ENCODE measurements at places on chromosomes 3 and 15.

GRCh38 chr15:73273181-73274002 is 95.4 kb downstream of the HCN4 start:
- DNase-seq: peak; percentile 13

DNA sequence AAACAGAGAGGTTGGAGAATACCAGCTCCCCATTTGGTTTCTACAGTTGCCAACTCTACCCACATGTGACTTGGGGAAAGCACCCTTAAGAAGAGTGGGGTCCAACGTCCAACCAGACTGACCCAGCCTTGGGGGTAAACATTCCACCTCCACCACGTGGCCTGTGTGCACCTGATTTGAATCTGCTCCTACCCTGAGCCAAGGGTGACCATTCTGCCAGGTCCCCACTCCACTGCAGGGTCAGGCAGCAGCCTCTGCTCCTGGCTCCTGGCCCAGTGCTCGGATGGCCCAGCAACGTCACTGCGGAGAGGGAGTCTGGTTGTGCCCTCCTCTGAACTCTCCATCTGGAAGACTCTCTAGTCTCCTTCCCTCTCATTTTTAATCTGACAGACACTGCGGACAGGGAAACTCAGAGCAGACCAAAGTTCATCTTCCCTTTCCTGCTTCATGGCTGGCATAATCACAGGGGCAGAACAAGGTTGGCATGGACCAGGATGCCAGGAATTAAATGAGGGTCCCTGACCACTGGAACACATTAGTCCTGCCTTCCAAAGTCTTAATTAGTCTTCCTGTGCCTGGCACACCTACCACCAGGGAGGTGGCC is 29.4 kb downstream of the FHIT start:
- DNase-seq: no peak

DNA sequence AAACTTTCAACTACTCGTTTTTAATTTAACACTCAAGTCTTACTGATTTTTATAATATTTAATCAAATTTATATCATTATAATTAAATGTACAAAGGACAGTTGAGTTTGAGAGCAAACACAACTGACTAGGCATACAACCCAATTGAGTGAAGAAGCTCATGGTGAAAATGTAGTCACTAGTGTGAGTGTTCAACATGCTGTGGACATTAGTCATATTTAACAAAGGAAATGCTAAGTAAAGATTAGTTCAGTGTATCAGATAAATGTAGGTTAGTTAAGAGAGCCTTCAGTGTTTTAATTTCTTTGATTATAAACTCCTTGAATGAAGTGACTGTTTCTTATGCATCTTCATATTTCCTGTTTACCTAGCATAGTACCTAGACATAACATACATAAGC is 444.2 kb upstream of the GOLIM4 start:
- DNase-seq: no peak

GRCh38 chr15:90845201-90845949 is 23.0 kb upstream of the FURIN start:
- DNase-seq: peak; percentile 36

DNA sequence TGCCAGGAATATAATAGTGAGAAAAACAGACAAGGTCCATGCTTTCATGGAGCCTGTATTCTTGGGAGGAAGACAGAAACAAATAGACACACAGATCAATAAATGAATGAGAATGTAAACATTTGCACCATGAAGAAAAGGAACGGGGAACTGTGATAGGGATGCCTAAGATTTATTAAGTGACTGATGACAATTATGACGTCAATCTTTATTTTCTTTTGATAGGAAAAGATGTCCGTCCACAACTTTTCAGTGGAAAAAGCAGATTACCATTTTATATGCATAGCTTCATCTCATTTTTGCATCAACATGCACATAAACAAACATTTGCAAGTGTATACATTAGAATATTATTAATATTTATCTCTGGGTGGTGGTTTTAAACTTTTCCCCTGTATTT is 27.9 kb upstream of the WNT5A start:
- DNase-seq: no peak

DNA sequence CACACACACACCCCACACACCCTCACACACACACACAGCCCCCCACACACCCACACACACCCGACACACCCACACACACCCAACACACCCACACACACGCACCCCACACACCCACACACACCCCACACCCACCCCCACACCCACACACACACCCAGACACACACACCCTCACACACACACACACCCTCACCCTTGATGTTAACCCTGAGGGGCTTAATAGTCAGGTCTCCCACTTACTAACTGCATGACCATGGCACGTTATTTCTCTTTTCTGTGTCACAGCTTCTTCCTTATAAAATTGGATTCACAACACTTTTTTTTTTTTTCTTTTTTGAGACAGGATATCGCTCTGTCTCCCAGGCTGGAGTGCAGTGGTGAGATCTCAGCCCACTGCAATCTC is 2.8 kb downstream of the GRM2 start:
- DNase-seq: no peak

GRCh38 chr3:142680710-142681109 is 43.1 kb upstream of the TRPC1 start:
- DNase-seq: no peak

DNA sequence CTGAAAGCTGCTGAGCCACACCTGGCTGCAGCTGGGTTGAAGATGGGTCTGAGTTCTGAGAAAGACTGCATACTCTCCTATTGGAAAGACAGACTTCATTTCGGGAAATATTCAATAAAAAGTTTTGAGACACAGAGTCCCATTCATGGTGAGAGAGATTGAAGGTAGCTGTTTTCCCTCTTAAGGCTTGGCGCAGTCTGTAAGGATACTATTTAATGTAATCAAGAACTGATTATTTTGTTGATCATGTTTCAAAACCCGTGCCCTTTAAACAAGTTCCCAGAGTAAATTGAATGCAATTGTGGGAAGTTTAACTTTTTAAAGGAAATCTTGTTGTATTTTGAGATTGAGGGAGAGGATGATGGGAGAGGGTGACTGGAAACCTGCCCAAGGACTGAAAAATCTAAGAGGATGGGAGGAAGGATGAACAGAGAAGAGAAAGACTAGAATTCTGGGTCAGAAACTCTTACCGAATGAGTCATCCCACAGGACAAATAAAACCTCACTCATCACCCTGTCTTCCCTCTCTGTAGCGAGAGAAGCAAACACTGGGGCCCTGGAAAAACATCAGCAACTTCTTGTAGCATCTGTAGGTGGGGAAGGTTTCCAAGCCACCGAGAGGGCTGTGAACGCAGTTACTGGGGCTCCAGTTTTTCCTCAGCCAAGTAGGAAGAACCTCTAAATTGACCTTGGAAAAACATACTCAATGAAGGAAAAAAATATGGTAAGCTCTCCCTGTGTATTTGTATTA is 193.2 kb upstream of the TPRG1 start:
- DNase-seq: no peak

DNA sequence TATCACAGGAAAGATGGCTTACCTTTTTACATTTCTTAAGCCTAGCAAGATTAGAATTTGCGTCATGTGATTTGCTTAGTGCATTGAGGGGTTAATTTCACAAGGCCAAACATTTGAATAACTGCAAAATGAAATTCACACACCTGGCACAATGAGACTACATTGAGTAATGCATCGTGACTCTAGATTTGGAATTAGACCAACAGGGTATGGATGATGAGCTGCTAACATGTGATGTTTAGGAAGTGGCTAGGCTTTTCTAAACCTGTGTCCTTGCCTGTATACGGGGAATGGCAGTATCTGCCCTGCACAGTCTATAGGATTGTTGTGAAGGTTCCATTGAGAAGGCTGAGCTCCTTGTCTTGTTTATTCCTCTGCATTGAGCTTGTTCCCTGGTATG is 160.1 kb downstream of the MFSD1 start:
- no peak for DNase-seq

- no peak for DNase-seq
Observed at GRCh38 chr3:180409170-180409569, 192.8 kb upstream of the TTC14 start.

DNA sequence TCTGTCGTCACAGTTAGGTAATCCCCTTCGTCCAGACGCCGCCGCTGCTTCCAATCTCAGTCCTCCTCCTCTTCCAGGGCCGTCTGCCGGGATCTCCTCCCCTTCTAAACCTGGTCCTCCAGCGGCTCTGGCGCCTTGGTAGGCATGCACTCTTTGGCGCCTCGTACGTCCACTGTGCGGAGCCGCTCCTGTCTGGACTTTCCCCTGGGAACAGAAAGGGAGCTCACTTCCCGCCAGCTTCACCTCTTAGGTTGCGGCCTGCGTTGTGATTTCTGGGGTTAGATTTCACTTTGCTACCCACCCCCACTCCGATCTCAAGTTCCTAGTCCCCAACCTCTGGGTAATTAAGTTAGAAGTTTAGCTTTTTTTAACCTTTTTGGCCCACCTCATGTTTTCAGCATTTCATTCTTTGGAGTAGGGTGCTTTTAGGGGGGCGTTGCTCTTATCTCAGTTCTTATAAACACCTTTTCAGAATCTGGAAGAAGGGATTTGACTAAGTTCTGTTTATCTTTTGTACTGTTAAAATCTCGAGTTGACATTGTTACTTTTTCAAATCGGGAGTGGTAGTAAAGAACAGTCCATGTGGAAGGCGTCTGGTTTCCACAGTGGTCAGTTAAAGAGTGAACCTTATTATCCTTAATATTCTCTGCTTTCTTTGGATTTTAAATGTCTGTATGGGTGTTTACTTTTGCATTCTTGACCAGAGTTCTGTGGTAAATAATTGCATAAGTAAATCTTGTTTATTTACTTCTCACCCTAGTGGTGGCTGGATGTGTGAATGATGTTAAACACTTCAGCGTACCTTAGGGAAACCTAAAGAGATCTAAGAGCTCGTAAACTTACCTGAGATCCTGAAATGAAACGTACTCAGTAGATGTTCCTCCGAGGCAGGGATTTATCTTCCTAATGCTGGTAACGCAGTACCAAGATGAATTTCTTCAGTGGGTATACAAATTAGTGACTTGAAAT is 611 bp downstream of the CTDSPL2 start:
- no peak for DNase-seq

DNA sequence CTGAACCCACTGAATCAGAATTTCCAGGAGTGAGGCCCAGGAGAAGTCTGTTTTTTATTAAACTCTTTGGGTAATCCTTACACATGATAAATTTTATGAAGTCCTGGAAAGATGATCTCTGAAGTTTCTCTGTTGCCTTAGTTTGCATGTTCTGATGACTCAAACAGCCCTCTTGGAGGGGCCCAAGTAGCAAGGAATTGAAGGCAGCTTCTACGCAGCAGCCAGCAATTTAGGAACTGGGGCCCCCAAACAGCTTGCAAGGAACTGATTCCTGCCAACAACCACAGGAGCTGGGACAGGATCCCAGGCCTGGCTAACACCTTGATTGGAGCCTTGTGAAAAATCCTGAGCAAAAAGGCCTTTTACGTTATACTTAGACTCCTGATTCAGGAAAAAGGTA is 5.4 kb upstream of the ACP3 start:
- peak; percentile 54 for DNase-seq

DNA sequence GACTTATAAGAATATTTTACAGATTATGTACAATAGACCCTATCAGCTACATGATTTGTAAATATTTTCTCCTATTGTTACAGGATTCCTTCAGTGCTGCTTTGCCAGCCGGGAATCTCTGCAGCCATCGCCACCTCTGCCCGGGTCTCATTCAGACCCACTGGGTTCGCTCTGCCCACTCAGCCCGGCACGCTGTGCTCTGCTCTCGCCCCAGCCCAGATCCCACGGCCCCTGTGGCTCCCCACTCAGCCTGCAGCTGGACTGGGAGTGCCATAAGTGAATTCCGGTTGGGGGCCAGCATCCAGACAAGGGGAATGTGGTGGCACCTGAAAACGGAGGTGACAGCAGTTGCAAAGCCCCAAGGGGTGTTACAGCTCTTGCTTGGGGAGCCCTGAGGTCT is 71.8 kb downstream of the NPAP1 start:
- DNase-seq: no peak

DNA sequence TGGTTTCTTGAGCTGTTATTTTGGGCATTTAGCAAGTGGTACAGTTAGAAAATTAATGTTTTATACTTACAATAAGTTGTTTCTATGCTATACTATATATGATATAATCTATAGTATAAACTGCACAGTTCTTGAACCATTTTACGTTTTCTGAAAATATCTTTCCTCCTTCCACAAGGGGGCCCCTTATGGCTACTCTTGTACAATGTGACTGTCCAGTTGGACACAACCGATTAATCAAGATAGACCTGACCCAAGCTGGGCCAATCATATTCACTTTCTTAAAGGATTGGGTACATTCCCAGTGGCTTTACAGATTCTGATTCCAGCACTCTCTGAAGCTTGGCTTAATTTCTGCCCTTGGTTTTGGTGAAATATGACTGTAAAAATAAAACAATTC is 953.4 kb downstream of the AGBL1 start:
- DNase-seq: no peak

DNA sequence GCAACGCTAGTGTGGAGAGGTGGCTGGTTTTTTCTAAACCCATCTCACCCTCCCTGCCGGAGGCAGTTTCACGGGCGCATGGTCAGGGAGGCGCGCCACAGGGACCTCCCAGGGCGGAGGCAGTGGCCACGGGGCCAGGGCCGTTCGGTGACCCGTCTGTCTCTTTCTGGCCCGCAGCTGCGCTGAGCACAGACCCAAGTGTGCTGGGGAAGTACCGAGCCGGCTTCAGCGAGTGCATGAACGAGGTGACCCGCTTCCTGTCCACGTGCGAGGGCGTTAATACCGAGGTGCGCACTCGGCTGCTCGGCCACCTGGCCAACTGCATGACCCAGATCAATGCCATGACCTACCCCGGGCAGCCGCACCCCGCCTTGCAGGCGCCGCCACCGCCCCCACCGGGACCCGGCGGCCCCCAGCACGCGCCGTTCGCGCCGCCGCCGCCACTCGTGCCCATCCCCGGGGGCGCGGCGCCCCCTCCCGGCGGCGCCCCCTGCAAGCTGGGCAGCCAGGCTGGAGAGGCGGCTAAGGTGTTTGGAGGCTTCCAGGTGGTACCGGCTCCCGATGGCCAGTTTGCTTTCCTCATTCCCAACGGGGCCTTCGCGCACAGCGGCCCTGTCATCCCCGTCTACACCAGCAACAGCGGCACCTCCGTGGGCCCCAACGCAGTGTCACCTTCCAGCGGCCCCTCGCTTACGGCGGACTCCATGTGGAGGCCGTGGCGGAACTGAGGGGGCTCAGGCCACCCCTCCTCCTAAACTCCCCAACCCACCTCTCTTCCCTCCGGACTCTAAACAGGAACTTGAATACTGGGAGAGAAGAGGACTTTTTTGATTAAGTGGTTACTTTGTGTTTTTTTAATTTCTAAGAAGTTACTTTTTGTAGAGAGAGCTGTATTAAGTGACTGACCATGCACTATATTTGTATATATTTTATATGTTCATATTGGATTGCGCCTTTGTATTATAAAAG is 1.8 kb downstream of the HES1 start:
- no peak for DNase-seq

DNA sequence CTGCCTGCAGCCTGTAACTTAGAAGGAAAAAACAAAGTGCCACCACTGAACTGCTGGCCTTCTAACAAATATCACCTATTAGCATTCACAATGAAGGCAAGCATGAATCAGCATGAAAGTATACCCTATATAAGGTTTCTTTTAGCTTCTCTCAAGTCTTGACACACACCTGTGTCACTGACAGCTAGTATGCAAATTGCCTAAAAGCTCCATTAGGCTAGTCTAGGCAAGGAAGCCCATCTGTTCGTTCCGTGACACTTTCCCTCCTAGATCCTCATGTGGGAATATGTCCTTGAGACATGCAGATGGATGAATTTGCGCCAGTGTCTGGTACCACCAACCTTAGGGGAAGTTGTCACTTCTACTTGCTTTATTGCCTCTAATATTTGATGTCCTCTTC is 129.3 kb downstream of the RBMS3 start:
- no peak for DNase-seq

- no peak for DNase-seq
Observed at GRCh38 chr3:44318891-44319311, 19.7 kb upstream of the TCAIM start.

- no peak for DNase-seq
Observed at GRCh38 chr15:100108346-100108745, 233.4 kb downstream of the ADAMTS17 start.
